ENCODE measurements at places on chromosomes 5 and 9. TPM values are rescaled to one million over a fixed set of nuclear protein-coding genes. Genes with fewer than 3 reads are reported as not detected.

- no peaks in the 10 kb centered on the region for H3K36me3 ChIP-seq
- no peaks in the 10 kb centered on the region for H3K27me3 ChIP-seq
- H3K4me1 ChIP-seq = no peaks in the 10 kb centered on the region
- peak within 1 kb of the TSS; percentile 79 for H3K4me3 ChIP-seq
- DNase-seq = peak; percentile 82
- H3K27ac ChIP-seq = peak within 1 kb of the TSS; percentile 78
These were observed at the start of gene FBXO10 for GRCh38 chr9:37575921-37576721. Gene FBXO10 (minus strand): TSS chr9:37576380. CDS start chr9:37541768, 34,612 bp downstream.

The ARID3C gene
- total RNA-seq = not detected

The SLC46A2 gene
- total RNA-seq = not detected

The PCDHAC1 gene
- total RNA-seq = 0.32 TPM

DNA sequence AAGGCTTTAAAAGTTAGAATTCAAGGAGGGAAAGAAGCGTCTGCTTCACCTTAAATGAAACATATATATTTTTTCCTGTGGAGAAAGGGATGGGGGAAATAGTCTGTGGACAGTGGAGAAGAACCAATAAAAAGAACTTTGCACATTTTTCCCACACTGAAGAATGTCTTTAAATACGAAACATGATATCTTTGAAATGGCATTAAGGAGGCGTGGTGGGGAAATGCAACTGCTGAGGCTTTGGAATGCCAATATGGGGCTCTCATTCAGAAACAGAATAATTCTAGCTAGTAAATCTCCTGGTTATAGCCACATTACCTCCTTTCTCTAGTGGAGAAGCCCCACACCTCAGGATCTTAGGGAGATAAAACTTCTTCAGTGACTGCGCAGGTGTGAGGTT lies 46.8 kb downstream of the TNC start:
- H3K27me3 ChIP-seq = no peaks in the 10 kb centered on the region
- H3K4me3 ChIP-seq = no peak overlapping the region
- no peak overlapping the region for H3K27ac ChIP-seq
- H3K36me3 ChIP-seq = no peaks in the 10 kb centered on the region
- H3K4me1 ChIP-seq = no peaks in the 10 kb centered on the region

The TMEM252 gene
- total RNA-seq = not detected

GRCh38 chr9:131422241-131422792 lies 28.4 kb downstream of the PRRC2B start:
- no peaks in the 10 kb centered on the region for H3K36me3 ChIP-seq
- no peak for DNase-seq
- H3K27ac ChIP-seq = peak overlapping the region; percentile 76

DNA sequence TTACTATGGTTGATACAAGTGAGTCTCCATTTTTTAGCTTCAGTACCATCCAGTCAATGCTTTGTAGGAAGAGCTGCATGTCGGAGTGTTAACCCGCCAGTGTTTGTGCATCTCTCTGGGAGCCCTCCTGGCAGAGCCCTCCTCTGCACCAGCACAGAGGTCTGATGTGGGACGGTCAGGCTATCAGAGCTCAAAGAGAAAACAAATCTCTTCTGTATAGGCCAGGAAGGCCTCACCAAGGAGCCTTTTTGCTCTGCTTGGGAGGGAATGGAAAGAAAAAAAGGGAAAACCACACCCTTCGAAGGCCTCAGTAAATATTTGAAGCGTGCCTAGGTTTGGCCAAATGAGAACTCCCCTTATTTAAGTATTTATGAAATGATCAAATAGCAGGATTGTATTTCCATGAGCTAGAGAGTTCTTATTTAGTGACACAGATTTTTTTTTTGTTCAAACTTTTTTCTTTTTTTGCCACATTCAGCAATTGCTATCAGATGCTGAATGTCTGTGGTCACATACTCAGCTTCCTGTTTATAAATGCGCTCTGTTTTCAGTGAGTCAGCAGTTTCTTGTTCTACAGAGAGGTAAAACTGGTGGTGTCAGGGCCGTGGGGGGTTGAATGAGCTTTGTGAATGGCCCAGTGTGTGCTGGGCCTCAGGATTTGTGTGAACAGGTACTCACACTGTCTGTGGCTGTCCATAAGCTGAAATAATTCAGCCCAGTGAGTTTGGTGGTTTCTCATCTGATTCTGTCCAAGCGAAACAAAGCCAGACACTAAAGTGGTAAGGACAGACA lies 226.6 kb downstream of the SNX18 start:
- peak overlapping the region; percentile 41 for H3K27ac ChIP-seq
- H3K4me1 ChIP-seq = peaks cover 6% of the 10 kb centered on the region
- no peak overlapping the region for H3K4me3 ChIP-seq
- no peaks in the 10 kb centered on the region for H3K36me3 ChIP-seq

DNA sequence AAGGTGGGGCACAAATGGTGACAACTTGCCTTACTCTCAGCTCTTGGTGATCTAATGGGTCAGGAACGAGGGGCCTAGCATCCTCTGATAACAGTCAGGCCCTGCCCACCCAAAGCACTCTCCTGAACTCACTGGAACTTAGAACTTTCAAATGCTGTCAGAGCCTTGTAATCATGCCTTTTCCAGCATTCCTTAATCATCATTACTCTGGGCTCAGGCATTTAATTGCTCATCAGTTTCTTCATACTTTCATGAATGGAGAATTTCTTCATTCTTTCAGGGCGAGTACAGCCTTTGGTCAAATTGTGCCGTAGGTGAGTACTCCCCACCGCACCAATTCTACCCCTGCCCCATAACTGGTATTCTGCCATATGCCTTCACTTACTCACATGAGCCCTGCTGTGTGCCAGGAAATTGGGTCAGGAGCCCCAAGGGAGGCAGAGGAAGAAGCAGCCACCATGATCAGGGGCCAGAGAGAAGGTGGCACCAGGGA lies 30.2 kb upstream of the DUSP1 start:
- H3K27ac ChIP-seq = peak overlapping the region; percentile 87
- peak; percentile 84 for DNase-seq
- H3K27me3 ChIP-seq = no peaks in the 10 kb centered on the region
- no peaks in the 10 kb centered on the region for H3K36me3 ChIP-seq
- no peak overlapping the region for H3K4me3 ChIP-seq

GRCh38 chr5:101425339-101425859 lies 522.3 kb upstream of the ST8SIA4 start:
- H3K4me1 ChIP-seq = no peaks in the 10 kb centered on the region
- H3K4me3 ChIP-seq = no peak overlapping the region
- no peaks in the 10 kb centered on the region for H3K36me3 ChIP-seq

The IFNA21 gene
- total RNA-seq = not detected

Measured in ascending aorta (tissue), 2 donors.